AG09319 (cell line): ENCODE measurements at places on chromosomes 7 and 10.

DNA sequence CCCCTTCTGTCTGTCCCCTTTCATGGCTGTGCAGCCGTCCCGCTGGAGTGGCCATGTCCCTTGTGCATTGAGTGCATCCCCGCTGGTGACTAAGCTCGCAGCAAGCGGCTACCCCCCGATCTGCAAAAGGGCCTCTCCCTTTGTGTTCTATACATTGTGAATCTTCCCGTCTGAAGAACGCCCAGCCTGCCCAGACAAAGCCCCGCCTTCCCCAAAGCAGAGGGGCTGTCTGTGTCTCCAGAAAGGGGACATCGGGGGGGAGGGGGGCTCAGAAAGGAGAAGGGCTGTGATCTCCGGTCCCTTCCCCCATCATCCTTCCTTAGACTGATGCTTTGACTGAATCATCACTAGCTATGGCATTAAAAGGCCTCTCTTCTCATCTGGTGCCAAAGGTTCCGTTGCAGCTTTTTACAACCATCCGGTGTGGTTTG, 11.9 kb downstream of the NPTX2 start:
- no peak for DNase-seq

DNA sequence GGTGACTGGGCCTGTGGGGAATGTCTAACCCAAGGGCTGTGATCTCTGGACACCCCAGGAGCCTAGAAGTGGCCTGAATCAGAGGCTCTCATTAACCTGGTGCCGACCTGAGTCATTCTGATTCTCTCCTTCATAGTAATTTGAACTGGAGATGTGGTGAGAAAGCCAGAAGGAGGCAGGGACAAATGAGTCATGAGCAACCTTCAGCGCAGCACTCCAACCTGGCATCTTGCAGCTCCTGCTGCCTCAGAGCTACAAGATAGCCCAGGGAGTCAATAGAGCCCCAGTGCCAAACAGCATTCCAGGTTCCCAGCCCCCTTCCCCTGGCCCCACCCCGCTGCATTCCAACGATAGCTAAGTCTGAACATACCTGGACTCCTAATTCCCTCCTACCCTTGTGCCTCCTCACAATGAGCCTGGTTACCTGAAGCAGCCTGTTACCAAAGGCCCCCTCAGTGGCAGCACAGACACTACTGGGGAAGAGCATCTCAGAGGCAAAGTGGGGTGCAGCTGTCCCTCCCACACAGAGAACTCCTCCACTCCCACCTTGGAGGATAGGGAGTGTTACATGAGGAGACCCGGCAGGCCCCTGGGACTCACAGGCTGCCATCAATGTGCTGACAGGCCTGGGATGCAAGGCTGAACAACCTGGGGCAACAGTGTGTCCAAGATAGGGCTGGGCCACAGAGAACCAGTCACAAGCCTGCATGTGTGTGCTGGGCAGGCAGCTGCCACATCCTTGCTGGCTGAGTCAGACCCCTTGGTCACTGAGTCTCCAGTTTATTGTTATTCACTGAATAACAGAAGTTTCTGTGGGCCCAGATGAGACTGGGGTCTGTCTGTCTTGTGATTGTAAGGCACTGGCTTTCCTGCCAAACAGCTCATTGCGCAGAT, 76.8 kb upstream of the LEP start:
- peak; percentile 16 for DNase-seq

DNA sequence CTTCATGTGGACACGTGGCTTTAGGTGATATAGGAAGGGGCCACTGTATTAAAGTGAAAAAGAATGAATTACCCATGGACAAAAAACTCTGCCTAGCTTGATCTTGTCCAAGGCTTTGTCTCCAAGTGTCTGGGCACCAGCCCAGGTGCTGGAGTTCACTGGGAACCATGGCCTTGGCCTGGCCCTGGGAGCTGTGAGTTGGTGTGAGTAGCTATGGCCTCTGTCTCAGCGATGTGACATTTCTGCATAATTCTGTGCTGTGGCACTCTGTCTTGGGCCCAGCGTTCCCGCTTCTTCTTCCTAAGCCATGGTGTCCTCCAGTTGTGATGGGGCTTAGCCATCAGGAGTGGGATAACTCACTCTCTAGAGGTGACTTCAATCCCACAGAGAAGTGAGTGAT, 119.0 kb upstream of the PPP2R2D start:
- no peak for DNase-seq

DNA sequence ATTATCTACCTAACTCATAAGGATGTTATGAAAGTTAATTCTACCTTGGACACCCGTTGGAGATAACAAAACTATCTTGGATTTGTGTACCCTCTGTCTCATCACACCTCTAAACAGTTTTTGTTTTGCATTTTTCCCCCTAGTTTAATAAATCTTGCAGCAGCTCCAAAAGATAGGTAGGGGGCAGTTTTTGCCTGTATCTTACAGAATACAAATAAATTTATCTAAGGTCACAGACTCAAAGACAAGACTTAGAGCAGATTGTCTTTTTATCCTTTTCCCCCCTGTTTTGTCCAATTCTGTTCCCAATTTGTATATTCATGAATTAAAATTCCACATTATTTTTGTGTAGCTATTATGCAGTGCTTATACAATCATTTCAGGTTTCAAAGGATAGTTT, 5.0 kb upstream of the SORCS1 start:
- no peak for DNase-seq

DNA sequence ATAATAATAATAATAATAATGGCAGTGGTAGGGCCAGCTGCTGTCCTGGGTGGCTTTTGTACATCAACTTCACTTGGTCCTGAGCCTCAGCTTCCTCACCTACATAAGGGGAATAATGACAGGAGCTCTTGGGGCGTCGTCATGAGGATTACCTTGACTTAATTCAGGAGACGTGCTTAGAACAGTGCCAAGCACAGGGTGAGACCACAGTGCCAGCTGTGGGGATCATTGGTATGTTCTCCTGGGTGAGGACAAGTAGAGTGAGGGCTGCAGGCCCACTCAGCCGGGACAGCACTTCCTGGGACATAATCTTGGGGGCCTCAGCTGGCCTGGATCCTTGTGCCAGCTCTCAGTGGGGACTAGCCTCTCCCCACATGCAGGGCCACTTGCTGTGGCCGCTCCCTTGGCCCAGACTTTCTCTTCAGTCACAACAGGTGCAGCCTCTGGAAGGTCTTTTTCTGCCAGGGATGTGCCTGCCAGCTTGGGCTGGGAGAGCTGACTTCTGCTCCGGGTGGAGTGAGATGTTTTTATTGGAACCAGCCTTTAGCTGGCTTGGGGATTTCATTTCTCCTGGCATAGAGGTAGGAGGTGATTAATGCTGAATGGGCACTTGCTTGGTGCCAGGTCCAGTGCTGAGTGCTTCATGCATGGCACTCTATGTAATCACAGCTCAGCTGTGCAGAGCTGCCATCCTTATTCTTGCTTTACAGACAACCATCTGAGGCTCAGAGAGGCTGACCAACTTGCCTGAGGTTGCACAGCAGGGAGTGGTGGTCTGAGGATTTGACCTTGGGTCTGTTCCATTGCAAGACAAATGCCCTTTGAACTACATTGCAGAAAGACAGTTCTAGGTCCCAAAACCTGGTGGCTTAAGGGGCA, 45.3 kb downstream of the TSPAN15 start:
- DNase-seq, result no peak
